ENCODE measurements at places on chromosomes 13 and 19. TPM values are rescaled to one million over a fixed set of nuclear protein-coding genes. Genes with fewer than 3 reads are reported as not detected.

Gene NCR1
- not detected for total RNA-seq

Gene ZNF253
- 1.1 TPM for total RNA-seq

Gene CASP14
- 0.53 TPM for total RNA-seq

Gene SOX21
- total RNA-seq = not detected

Gene GPC5
- total RNA-seq = not detected

Gene ZFR2
- total RNA-seq = not detected

Gene DLL3
- total RNA-seq = 2.6 TPM

Gene PDE4A
- total RNA-seq = 1.3 TPM

Gene RNF17
- not detected for total RNA-seq

Gene RYR1
- 1.8 TPM for total RNA-seq

Gene PROZ
- total RNA-seq = not detected

Gene ZNF763
- total RNA-seq = 0.61 TPM

Gene ALG11
- total RNA-seq = 13.4 TPM

Gene FPR2
- total RNA-seq = not detected

Gene RNF225
- total RNA-seq = 0.31 TPM

Gene LGI4
- total RNA-seq = not detected

Gene TNNI3
- 4.0 TPM for total RNA-seq

Gene BTBD2
- 66.2 TPM for total RNA-seq

Gene LMO7
- total RNA-seq = 3.7 TPM

Gene PNMA8A
- 1.2 TPM for total RNA-seq

Gene KLK14
- total RNA-seq = 0.23 TPM

Gene KLK15
- total RNA-seq = not detected

Gene ZNF560
- total RNA-seq = 0.16 TPM

Gene NLRP13
- total RNA-seq = not detected

Gene EID2B
- total RNA-seq = 1.8 TPM

Gene MISP3
- total RNA-seq = 0.08 TPM

Gene NCCRP1
- total RNA-seq = 1.3 TPM

Gene ZNF492
- 1.8 TPM for total RNA-seq

Gene ZFP36
- total RNA-seq = 37.7 TPM

Gene POLR1G
- total RNA-seq = 10.3 TPM

Gene KHSRP
- 121 TPM for total RNA-seq

Gene MEIS3
- total RNA-seq = 0.80 TPM

Gene FAM124A
- total RNA-seq = not detected

Gene SLC10A2
- not detected for total RNA-seq

Gene KLF2
- not detected for total RNA-seq

Gene ZNF284
- 0.86 TPM for total RNA-seq

Gene NKPD1
- 1.1 TPM for total RNA-seq

Gene CFAP97D2
- not detected for total RNA-seq

Gene IL4I1
- total RNA-seq = not detected

Gene GRK1
- not detected for total RNA-seq

Gene FDX2
- total RNA-seq = 21.6 TPM

Gene CEACAM4
- total RNA-seq = not detected

Gene LRRC4B
- not detected for total RNA-seq

Gene CACNG7
- not detected for total RNA-seq

Gene ZIC5
- not detected for total RNA-seq

Gene PCP2
- not detected for total RNA-seq

Gene MAP1S
- 25.0 TPM for total RNA-seq

Gene EFNA2
- not detected for total RNA-seq

Gene ZNF296
- total RNA-seq = 0.55 TPM

Gene ZNF677
- 6.8 TPM for total RNA-seq

Gene FXYD1
- total RNA-seq = not detected

Gene AMER2
- total RNA-seq = not detected
